ENCODE measurements at places on chromosomes 3 and 15.

GRCh38 chr15:87570206-87570605 is 686.3 kb downstream of the NTRK3 start:
- no peak for DNase-seq

- no peak for DNase-seq
Measured at GRCh38 chr15:74406992-74407705, 26.6 kb downstream of the SEMA7A start.

- no peak for DNase-seq
Measured at GRCh38 chr3:45011756-45012508, 14.2 kb upstream of the CLEC3B start.

DNA sequence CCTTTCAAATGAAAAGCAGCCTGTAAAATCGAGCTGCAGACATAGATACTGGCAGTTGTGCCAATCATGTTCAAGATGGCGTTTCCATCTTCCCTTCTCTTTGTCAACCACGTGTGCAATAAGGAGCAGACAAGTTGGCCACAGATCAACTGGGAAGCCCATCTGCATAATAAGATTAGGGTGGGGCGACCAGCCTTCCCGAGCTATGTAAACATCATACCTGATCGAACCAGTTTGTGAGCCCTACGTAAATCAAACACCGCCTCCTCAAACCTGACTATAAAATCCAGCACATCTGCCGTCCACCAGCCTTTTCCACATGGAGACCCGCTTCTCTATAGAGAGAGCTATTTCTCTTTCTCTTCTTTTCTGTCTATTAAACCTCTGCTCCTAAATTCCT is 37.2 kb downstream of the TRIM42 start:
- no peak for DNase-seq

DNA sequence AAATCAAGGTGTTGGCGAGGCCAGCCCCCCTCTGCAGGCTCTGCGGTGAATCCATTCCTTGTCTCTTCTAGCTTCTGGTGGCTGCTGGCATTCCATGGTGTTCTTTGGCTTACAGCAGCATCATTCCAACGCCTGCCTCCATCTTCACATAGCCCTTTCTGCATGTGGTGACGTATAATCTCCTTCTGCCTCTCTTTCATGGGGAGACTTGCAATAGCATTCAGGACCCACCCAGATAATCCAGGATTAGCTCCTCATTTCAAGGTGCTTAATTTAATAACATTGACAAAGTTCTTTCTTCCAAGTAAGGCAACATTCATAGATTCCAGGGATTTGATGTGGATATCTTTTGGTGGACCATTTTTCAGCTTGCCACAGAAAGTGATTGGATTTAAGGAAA is 35.8 kb downstream of the ISG20 start:
- DNase-seq: no peak

DNA sequence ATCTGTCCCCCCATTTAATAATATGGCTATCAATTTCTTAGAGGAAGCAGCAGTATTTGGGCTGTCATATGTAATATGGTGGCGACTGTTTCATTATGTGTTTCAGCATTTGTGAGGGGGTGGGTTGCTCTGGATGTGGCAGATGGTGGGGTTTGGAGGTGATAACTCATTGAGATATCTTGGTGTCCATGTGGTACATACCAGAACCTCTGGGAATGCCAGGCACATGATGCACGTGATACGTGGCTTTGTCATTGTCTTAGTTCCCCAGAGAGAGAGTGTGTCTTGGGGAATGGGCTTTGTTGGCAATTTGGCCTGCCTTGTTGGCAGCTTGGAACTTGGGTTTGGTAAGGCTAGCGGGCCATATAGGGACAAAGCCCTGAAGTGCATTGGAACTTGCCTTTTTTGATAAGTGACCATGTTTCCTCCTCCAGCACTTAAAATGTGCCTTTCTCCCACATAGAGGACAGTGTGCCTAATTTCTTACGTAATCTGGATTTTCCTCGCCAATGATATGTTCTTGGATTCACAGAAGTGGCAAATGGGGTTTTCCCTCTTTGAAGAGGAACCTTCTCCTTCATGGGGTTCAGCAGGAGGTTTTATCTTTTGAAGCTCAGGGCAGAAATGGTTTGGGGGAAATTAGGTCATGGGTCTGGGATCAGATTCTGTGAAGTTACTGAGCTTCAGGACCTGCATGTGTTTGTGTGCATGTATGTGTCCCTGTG is 79.5 kb downstream of the DNASE1L3 start:
- no peak for DNase-seq

DNA sequence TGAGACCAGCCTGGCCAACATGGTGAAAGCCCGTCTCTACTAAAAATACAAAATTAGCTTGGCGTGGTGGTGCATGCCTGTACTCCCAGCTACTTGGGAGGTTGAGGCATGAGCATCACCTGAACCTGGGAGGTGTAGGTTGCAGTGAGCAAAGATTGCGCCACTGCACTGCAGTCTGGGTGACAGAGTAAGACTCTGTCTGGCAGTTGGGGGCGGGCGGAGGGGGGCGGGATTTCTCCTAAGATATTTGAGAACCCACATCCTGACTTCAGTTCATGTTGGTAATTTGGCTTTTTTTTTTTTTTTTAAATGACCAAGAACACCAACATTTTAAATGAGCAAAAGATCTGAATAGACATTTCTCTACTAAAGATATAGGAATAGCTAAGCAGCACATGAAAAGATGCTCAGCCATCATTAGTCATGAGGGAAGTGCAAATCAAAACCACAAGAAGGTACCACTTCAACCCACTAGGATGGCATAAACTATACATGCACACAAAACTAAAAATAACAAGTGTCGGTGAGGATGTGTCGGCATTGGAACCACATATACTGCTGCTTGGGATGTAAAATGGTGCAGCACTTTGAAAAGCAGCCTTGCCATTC is 75.6 kb upstream of the LMOD3 start:
- DNase-seq: peak; percentile 60

DNA sequence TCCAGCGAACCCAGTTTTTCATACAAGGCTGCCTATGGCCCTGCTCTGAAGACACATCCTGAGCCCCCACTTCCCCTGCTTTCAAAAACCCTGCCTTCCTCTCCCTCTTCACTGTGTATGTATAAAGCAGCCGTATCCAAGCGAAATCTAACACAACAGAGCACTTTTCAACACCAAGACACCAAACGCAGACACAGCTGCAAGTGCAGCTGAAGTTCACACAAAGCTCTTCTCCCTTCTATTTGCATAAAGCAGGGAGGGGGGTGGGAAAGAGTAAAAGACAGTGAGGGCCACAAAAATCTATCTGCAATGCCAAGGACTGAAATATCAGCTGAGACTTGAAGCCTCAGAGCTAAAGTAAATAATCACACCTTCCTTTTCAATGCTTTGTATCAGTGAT is 35.1 kb upstream of the CSPG5 start:
- DNase-seq: no peak

DNA sequence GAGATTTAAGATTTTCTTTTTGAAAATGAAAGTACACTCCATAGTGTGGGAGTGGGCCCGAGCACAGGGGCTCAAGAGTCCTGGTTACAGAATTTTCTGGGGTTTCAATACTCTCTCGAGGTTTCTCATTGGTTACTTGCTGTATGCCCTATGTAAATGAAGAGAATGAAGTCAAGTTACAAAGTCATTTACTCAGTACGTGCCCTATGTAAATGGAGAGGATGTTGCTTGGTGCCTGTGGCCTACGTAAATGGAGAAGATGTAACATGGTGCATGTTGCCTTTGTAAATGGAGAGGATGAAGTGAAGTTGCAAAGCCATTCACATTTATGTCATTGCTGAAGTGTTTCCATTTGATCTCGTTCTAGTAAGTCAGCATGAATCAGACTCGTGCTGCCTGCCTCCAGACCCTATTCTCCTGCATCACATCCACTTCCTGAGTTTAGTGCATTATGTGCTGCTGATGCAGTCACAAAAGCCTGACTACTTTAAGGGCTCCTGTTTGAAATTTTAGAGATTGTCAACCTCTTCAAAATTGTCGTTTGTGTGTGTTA is 302.0 kb downstream of the ZBBX start:
- DNase-seq: no peak

DNA sequence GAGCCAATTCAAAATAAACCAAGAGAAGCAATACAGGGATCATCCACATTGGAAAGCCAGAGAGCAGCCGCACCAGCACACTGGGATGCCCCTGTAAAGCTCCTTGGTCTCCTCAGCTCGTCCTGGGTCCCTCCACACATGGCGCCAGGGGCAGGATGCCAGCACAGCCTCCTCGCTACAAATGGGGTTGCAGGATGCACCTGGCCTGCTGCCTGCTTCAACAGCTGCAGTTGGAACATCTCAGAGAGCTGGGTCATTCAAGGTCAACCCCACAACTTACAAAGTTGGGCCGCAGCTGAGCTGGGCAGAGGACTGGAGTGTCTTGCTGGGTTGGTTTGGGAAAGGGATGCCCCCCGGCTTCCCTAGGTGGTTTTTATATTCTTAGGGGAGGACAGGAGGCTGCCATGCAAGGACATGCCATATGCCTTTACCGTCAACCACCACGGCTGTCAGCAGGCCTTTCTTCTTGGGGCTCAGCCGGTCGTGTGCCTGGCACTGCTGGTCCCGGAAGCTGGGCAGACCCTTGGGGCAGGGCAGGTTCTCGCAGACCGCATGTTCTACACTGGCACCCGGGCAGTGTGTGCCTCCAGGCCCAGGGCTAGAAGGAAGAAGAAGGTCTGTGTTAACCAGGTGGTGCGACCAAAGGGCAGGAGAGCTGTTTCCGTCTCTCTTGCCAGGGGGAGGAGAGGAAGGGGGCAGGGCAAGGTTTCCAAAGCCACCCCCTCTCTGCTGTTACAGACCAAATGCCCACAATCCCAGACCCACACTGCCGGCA is 225.2 kb downstream of the ADAMTS17 start:
- no peak for DNase-seq

DNA sequence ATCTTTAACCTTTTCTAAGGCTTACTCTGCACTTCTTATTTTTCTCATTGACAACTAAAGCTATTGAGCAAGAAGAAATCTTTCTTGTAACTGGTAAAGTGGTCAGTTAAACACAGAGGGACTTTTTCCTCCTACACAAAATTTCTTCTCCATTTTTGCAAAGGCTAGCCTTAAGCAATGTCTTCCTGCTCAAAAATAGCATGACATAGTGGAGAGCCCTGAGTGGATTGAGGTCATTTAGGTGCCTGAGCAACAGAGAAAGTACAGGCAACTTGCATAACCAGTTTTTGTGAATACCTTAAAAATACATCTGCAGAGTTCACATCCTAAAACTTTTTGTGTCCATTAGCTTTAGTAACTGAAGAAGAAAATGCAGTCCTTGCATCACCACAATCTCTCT is 144.7 kb upstream of the TTC14 start:
- no peak for DNase-seq

DNA sequence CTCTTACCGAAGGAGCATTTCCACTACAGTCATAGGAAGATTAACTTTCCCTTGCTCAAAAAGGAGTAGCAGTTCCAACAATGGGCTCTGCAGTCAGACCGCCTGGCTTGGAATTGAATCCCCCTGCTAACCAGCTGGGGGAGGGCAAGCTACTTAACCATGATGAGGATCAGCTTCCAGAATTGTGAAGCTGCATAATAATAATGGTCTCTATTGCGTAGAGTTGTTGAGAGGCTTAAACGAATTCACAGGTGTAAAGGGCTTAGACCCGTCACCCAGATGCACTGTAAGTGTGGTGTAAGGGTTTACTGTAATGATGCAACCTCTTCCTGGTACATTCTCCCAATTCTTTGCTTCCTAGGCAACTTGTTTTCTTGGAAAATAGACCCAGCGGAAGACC is 185.2 kb upstream of the RGMA start:
- no peak for DNase-seq

GRCh38 chr15:97678656-97679055 is 281.8 kb upstream of the ARRDC4 start:
- DNase-seq: no peak

- no peak for DNase-seq
Measured at GRCh38 chr3:39960515-39961191, 151.2 kb downstream of the MYRIP start.

DNA sequence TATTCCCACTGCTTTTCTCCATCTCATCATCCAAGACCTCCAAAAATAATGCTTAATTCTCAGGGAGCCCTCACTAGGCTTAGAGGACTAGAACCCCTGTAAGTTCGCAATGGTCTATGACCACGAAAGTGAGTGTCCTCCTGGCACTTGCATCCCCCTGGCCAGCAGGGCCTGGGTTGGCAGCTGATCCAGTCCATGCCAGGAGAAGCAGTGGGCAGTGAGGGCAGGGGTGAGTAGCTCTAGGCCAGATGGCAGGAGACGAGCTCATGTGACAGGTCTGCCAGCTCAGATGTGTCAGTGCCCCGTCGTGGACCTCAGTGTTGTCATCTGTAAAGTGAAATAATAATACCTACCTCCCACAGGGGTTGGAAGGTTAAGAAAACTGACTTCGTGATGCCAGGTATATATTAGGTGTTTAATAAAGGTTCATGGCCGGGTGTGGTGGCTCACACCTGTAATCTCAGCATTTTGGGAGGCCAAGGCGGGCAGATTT is 11.1 kb downstream of the GP5 start:
- no peak for DNase-seq

DNA sequence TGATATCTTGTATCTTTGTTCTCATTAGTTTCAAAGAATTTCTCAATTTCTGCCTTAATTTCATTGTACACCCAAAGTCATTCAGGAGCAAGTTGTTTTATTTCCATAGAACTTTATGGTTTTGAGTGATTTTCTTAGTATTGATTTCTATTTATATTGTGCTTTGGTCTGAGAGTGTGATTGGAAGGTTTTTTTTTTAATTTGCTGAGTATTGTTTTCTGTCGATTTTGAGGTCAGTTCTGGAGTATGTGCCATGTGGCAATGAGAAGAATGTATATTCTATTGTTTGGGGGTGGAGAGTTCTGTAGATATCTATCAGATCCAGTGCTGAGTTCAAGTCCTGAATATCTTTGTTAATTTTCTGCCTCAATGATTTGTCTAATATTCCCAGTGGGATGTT is 138.4 kb downstream of the MOBP start:
- no peak for DNase-seq

DNA sequence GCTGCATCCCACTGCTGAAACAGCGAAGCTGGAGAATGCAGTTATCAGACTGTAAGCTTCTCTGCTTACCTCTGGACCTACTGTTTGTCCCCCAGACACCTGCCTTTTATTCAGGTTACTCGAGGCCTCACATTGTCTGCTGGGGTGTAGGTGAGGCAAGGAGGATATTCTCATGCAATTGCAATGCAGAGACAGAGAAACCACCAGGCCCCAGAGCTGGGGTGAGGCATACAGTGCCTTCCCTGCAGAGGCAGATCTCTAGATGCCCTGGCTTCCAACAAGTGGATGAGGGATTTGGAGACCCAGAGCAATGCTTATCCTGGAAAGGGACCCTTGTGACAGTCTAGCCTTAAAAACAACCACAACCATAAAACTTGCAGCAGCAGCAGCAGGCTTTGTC is 263.4 kb upstream of the ST8SIA2 start:
- DNase-seq: no peak

Data from activated CD8-positive, alpha-beta memory T cell treated with anti-CD3 and anti-CD28 coated beads for 4 hours (primary cell).